ENCODE measurements at places on chromosomes 1 and 21.

DNA sequence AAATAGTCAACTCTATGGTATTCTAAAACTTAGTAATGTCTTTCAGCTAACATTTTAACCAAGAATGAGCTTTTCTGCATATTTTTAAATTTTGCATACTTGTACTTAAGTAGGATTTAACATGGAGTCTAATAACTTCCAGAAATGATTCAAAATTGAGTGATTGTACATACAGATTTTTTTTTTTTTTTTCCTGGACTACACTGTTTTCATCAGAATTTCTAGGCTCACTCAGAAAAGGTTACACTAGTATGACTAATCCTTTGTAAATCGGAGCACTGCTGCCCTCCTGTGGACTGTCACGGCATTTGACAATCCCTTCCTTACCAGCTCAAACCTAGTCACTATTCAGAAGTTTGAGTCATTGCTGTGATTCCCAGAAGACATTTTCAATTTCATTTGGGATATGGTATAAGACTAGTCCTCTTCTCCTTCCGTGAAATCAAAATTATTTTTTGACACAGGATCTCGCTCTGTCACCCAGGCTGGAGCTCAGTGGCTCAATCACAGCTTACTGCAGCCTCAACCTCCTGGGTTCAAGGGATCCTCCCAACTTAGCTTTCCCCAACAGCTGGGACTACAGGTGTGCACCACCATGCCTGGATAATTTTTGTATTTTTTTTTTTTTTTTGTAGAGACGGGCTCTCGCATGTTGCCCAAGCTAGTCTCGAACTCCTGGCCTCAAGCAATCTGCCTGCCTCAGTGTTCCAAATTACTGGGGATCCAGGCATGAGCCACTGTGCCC is 45.5 kb downstream of the CD46 start:
- DNase-seq = peak; percentile 92

DNA sequence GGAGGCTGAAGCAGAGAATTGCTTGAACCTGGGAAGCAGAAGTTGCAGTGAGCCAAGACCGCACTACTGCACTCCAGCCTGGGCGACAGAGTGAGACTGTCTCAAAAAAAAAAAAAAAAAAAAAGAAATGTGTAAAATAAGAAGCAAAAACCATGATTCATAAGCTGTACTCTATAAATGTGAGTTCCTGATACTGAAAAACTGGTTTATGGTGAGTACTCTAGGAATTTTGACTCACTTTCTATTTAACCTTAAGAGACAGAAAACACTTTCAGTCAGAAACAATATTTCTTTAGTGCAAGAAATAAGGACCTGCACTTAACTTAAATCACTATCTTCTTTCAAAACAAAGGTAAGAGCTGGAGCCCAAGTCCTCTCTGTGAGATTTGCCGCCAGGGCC is 19.9 kb upstream of the POU2F1 start:
- no peak for DNase-seq

GRCh38 chr1:116540088-116540487 is 30.7 kb downstream of the CD58 start:
- DNase-seq = no peak

DNA sequence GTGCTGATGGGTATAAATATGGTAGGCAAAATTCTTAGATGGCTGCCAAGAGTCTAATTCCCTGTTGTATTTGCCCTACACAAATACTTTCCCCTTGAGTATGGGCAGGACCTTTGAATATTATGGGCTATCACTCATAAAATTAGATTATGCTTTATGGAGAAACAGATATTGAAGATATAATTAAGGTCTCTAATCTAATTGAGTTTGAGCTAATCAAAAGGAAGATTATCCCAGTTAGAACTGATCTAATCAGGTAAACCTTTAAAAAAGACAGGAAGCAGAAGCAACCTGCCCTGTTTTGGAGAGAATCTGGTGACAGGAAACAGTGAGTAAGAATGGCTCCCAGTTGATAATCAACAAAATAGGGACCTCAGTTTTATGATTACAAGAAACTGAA is 609.0 kb upstream of the PRMT6 start:
- DNase-seq = no peak

DNA sequence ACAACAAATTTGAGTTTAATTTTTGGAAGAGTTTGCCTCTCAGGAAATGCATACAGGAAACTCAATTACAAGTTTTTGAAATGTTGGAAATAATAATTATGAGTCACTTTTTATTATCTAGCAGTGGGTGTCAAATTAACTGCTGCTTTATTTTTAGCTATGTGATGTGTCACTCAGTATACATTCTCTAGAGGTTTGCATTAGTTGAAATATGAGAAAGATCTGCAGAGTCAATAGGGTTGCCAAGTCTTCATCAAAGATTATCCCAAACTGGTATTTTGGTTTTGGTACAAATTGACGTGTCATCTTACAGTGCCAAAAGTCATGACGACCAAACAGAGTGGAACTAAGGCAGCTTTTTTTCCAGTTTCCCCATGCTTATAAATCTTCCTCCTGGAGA is 54.3 kb upstream of the DIPK1A start:
- DNase-seq = no peak

DNA sequence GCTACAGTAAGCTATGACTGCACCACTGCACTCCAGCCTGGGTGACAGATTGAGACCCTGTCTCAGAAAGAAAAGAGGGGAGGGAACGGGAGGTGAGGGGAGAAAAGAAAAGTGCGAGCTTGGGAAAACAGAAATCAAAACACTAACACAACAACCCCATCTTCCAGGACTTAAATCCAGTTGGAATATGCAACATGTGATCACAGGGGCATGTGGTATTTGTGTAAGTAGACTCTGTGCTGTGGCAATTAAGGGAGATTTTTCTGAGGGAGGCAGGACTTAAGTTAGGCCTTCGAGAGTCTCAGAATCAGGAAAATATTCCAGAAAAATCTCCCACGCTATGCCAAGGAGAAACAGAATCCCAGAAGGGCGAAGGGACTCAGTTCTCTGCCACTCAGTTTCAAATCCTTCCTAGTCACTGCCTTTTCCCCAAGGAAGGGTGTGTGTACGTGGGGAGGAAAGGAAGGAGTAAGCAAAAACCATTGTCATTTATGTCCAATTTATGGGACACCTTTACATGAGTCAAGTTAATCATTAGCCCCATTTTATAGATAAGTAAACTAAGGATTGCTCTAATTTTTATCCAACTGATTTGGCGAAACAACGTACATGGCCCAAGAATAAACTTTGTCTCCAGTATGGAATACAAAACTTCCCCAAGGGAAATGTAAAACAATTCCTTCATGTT is 12.3 kb downstream of the ID3 start:
- no peak for DNase-seq

DNA sequence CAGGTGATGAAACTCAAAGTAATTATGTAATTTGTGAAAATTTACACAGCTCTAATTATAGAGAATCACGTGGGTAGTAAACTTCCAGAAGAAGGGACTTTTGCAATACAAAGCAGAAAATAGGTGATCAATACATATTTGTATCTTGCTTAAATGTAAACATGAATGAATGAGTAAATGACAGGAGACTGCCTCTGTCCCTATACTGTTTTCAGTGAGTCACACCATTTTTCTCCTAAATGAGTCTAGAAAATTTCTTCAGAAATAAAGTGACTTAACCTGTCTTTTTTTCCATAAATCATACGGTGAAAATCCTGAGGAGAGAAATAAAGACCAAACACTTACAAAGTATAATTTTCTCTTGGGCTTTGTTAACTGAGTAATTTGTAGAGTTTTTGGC is 11.9 kb downstream of the RAP1A start:
- no peak for DNase-seq

- DNase-seq = no peak
Measured at GRCh38 chr1:17874231-17874630, 119.1 kb downstream of the ACTL8 start.

GRCh38 chr1:59846209-59846894 is 31.6 kb downstream of the HOOK1 start:
- DNase-seq = no peak

DNA sequence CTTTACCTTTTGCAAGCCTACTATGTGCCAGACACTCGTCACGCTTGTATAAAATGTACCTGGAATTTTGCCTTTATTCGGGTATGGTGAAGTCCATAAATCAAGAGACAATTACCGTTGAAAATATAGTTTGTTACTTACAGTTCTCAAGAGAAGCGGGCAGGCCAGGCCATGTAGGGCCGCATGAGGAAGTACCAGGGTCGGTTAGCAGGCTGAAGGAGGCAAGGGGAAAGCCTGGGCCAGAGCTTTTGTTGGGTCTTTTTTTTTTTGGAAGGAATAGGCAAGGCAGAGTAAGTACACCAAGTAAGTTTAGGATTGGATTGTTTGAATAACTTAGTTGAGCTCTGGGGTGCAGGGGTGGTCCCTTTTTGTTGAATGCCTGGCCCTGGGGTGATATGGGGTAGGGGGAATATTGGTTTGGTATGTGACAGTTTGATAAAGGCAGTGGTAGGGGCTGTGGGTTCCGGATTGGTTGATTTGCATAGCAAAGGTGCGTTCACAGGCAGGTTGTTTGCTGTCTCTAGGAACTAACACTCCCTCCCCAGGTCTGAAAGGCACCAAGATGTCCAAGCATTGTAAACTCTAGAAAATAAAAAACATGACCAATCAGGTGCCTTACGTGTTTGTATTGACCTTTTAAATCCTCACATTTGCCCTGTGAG is 80.7 kb downstream of the KAZN start:
- no peak for DNase-seq

GRCh38 chr1:234369784-234370183 is 3.5 kb upstream of the COA6 start:
- DNase-seq = no peak

DNA sequence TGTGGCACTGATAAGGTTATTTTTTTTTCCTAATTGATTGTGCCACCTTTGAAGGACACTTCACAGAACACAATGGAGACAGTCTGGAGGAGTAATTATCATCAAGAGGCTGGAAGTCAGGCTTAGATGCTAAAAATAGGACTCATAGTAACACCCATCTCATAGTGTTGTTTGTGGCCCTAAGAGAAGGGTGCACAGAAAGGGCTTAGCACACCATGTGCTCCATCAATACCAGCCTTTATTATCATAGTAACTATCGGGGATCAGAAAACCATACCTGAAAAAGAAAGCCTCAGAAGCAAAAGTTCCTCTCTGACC is 11.9 kb downstream of the NIPAL3 start:
- no peak for DNase-seq

DNA sequence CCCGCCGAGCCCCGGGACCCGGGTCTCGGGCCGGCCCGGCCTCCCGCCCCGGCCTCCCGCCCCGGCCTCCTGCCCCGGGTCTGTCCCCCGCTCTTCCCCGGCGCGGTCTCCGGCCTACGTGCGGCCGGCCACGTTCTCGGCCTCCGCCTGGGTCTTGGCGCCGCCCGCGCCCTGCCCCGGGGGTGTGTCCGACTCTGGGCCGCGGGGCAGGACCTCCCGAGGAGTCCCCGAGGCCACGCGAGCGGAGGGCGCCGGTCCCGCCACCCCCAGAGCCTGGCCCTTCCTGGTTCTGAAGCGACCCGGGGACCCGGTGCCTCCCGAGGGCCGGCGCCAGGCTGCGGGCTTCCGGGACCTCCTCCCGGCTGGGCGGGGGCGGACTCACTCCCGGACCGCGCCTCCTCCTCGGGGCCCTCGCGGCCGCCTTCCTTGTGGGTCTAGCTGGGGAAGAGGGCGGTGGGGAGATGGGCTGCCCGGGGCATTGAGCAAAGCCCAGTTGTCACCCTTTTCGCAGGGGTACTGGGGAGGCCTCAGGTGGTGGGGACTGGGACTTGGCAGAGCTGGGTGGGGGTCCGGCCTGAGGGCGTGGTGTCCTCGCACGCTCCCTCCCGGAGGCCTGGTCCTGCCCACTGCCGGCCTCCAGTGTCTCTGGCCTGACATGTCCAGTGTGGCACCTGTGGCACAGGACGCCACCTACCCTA is 558 bp downstream of the PFKL start:
- peak; percentile 88 for DNase-seq

- DNase-seq = no peak
Measured at GRCh38 chr1:47508702-47509431, 71.0 kb downstream of the FOXD2 start.

DNA sequence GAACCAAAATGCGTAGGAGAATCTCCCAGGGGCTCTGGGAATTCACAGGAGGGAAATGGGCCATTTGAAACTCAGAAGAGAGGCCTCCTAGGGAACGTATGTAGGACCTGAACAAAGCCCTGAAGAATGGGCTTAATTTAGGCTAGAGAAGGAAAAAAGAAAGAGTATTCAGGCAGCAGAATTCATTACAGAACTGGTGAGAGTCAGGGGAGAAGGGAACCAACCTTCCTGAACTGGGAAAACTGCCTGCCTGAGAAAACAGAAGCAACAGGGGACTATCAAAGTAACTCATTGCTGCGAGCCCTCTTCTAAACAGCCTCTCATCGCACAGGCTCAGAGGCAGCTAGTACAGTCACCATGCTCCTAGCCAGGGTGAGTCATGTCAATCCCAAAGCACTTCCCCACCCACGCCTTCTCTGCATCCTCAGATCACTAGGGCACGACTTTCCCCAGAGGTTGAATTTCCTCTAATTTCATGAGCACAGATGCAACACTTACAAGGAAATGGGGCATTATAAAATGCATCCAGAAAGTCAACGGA is 98.1 kb downstream of the ADSS2 start:
- peak; percentile 65 for DNase-seq

DNA sequence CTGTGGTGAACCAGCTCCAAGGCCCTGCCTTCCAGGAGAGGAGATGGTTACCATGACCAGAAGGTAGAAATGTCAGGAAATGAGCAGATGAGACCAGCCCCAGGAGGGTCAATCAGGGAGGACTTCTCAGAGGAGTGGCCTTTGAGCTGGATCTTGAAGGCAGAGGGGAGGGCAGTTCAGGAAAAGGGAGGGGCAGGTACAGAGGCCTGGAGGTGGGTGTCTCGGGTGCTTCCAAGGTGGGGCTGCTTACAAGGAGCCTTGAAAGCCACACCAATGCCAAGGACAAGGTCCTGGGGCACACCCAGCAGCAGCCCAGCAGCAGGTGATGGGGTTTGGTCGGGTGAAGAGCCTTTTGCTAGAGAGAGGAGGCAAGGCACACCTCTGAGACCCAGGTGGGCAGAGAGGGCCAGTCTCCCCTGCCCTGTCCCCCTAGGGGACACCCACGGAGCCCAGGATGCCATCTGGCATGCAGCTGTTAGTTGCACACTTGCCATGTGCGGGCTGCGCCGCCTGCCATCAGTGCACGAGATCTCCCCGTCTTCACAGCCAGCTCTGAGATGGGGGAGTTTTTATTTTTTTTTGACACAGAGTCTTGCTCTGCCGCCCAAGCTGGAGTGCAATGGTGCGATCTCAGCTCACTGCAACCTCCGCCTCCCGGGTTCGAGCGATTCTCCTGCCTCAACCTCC is 18.5 kb downstream of the SLC66A1 start:
- DNase-seq = no peak

GRCh38 chr1:40477678-40478053 is 576 bp downstream of the ZFP69 start:
- no peak for DNase-seq

- no peak for DNase-seq
Measured at GRCh38 chr1:15424146-15424667, 14.0 kb upstream of the CTRC start.

- DNase-seq = no peak
Measured at GRCh38 chr1:7863756-7864328, 11.0 kb upstream of the UTS2 start.

GRCh38 chr1:109083923-109084322 is 6.6 kb upstream of the TMEM167B start:
- no peak for DNase-seq

Measured in sciatic nerve (tissue), 2 donors.